ENCODE measurements at places on chromosomes 4 and X.

- DNase-seq, result no peak
These were observed 196.3 kb upstream of the SPRY1 start for GRCh38 chr4:123200051-123200940.

DNA sequence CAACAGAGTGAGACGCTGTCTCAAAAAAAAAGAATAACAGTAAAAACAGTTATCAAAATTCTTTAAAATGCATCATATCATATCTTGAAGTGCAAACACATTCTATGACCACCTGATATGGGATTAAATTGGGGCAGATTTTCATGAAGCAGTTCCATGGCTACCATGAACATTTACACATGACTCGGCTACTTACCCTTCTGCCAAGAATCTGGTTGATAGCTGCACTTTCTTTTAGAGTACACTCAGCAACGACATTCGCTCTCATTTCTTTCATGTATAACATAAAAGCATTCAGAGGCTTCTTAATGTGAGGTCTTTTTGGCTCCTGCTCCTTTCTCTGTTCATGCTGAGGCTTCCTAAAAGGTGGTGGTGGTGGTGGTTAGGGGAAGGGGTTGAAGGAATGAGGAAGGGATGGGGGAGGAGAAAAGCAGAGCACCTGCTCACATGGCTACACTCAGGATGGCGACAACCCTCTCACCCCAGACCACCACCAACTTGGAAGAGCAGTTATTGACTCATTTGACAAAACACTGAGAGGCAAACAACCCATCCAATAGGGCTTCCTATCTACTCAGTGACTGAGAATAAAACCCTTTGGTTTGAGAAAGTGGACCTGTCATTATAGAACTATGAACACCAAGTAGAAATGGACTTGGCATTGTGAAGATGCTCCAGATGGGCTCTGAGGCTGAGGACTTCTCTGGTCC is 88.5 kb downstream of the HADH start:
- DNase-seq, result no peak

- no peak for DNase-seq
These were observed 6.0 kb downstream of the SPP1 start for GRCh38 chr4:87981486-87981885.

GRCh38 chr4:54837576-54838140 is 179.9 kb downstream of the KIT start:
- DNase-seq, result no peak

GRCh38 chr4:87120411-87121162 is 99.8 kb downstream of the KLHL8 start:
- no peak for DNase-seq

GRCh38 chrX:10288373-10288975 is 131.7 kb downstream of the CLCN4 start:
- no peak for DNase-seq

GRCh38 chrX:18983666-18984380 is at the start of gene PHKA2:
TSS of gene PHKA2 (minus strand) at chrX:18984114. CDS start at chrX:18983932, 182 bp downstream.
- no peak for DNase-seq

GRCh38 chrX:109184506-109185139 is 297.3 kb downstream of the GUCY2F start:
- no peak for DNase-seq

DNA sequence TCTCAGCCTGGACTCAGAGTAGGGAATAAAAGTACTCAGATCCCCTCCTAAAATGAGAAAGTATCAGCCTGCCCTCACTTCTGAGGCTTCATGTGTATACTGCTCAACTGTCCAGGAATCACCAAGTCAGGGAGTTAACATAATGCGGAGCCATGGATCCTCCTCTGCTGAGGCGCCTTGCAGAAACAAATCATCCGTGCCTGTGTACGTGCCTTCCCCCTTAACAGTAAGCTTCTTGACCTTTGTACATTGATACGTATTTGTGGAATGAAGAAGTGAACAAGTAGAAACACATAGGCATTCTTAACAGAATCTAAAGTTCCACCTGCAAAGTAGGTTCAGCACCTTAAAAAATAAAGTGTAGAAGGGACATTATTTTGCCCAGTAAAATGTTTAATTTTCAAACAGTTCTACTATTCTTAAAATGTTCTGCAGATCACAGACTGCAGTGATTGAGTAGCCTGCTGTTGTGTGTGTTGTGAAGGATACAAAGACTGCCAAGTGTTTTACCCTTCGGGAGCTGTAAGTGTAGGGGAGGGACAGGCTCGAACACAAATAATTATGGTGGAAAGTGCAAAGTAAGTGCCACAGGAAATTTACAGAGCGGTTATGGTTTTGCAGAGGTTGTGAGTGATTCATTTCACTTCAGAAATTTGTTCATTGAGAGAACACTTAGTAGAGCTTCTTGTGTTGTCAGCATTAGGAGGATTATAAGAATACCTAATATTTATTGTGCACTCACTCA is 61.9 kb downstream of the ARHGAP10 start:
- DNase-seq, result no peak

DNA sequence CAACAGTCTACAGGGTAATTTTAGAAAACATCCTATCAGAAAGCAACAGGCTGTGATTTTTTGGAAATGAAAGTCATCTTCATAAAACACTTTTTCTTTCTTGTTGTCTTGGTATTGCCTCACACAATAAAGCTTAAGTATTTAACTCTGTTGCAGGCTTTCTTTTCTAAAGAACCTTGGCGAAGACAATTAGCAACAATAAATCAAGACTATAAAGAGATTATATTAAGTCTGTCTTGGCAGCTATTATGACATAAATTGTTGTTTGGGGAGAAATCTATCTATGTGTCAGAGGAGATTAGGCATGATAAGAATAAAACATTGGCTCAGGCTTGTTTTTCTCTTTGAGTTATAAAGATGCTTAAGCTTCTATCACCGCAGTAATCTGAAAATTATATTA is 1774.8 kb downstream of the ARAP2 start:
- DNase-seq, result no peak

- no peak for DNase-seq
These were observed 1008.2 kb downstream of the NLGN4X start for GRCh38 chrX:5220421-5220820.

GRCh38 chr4:180932370-180933001 is 1310.7 kb upstream of the TENM3 start:
- DNase-seq, result no peak

All from activated T-helper 1 cell treated with anti-CD3 and anti-CD28 coated beads, Interleukin-2, amount 50 U/mL, for 16 hours (primary cell).